ENCODE measurements at places on chromosomes 4 and X.

- no peak for DNase-seq
These were observed 68.3 kb upstream of the DDX3X start for GRCh38 chrX:41265615-41266014.

GRCh38 chrX:23436875-23437274 lies 102.2 kb downstream of the PTCHD1 start:
- no peak for DNase-seq

DNA sequence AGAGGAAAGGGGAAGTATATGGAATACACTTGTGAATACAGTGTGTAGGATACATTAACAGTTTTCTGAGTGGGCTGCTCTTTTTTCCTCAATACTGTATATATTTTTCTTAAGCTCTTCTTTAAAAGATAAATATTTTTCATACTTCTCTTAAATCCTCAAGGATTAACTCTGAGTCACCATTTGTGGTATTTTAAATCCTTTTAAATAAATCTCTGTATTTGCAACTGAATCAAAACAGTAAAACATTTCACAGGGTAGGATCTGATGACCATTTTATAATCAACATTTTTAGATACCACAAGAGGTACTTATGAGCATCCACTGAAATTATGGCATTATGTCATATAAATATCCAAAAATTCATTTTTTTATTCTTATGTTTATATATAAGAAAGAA lies 87.6 kb downstream of the GAB1 start:
- DNase-seq: no peak

- no peak for DNase-seq
These were observed 72.0 kb downstream of the NEXMIF start for GRCh38 chrX:74853255-74853654.

- no peak for DNase-seq
These were observed 514.3 kb downstream of the GBA3 start for GRCh38 chr4:23207059-23207458.

All from pancreas (tissue), 10 donors.